ENCODE measurements at places on chromosomes 12 and 14.

DNA sequence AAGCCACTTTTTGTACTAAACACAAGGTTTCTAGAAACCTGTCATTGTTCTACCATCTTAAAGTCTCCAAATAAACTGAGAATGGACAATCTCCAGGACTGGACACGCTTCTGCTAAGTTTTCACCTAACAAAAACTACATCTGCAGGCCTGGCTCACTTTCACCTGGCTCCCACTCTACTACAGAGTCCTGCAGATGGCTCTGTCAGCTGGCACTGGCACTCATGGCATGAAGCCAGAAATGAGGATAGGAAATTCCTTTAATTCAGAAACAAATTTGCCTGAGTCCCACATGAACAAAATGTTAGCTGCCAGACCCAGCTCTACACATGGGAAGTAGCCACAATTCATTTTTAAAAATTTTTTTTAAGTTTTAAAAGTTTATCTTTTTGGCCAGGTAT, 42.1 kb downstream of the STXBP6 start:
- DNase-seq = no peak

GRCh38 chr12:4024701-4025100, 151.5 kb upstream of the PARP11 start:
- DNase-seq = no peak

GRCh38 chr14:75120541-75121291, 6.1 kb downstream of the NEK9 start:
- no peak for DNase-seq

GRCh38 chr12:90015228-90015627, 306.6 kb upstream of the ATP2B1 start:
- no peak for DNase-seq

DNA sequence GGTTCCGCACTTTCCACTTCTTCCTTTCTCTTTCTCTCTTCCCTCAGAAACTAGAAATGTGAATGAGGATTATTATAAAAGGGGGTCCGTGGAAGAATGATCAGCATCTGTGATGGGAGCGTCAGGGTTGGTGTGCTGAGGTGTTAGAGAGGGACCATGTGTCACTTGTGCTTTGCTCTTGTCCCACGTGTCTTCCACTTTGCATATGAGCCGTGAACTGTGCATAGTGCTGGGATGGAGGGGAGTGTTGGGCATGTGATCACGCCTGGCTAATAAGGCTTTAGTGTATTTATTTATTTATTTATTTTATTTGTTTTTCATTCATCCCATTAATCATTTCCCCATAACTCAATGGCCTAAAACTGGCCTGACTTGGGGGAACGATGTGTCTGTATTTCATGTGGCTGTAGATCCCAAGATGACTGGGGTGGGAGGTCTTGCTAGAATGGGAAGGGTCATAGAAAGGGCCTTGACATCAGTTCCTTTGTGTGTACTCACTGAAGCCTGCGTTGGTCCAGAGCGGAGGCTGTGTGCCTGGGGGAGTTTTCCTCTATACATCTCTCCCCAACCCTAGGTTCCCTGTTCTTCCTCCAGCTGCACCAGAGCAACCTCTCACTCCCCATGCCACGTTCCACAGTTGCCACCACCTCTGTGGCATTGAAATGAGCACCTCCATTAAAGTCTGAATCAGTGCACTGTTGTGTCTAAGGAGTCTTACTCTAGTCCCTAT, 4.6 kb upstream of the ATN1 start:
- DNase-seq = no peak

- DNase-seq = no peak
These were observed 167.8 kb upstream of the HIF1A start for GRCh38 chr14:61527325-61528100.

DNA sequence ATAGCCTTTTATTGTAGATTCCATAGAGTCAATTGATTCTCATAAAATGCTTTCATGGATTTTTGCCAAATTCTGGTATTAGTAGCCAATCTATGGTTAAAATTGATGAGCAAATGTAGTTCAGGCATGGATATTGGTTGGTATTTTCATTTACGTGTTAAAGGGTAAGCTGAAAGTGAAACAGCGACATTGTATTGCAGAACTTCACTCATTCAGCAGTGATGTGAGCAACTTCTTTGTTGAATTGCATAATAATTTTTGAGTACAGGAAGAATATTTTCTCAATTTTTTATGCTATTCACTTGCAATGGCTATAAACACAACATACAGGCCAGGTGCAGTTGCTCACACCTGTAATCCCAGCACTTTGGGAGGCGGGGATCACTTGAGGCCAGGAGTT, 24.2 kb upstream of the FAM222A start:
- no peak for DNase-seq

All from stimulated activated CD8-positive, alpha-beta memory T cell treated with anti-CD3 and anti-CD28 coated beads, Interleukin-12 subunit alpha, Interleukin-12 subunit beta, amount 100 ng/mL, for 4 hours (primary cell).